ENCODE measurements at places on chromosomes 13 and 19. TPM values are rescaled to one million over a fixed set of nuclear protein-coding genes. Genes with fewer than 3 reads are reported as not detected.

MTUS2 gene
- total RNA-seq = not detected

BCL3 gene
- total RNA-seq = 67.2 TPM

HNRNPUL1 gene
- 264 TPM for total RNA-seq

JAK3 gene
- total RNA-seq = 222 TPM

NANOS3 gene
- 1.5 TPM for total RNA-seq

ATP4B gene
- total RNA-seq = not detected

NLRP9 gene
- not detected for total RNA-seq

LCP1 gene
- total RNA-seq = 758 TPM

ONECUT3 gene
- not detected for total RNA-seq

LIM2 gene
- total RNA-seq = not detected

ACP7 gene
- 0.10 TPM for total RNA-seq

FPR1 gene
- total RNA-seq = not detected

KLK15 gene
- not detected for total RNA-seq

NCR1 gene
- not detected for total RNA-seq

CCDC124 gene
- total RNA-seq = 122 TPM

ZNF582 gene
- total RNA-seq = 1.3 TPM

KLK6 gene
- not detected for total RNA-seq

GADD45B gene
- 132 TPM for total RNA-seq

LYPD4 gene
- total RNA-seq = not detected

ACER1 gene
- total RNA-seq = 0.24 TPM

GRIK5 gene
- 3.9 TPM for total RNA-seq

PSG6 gene
- not detected for total RNA-seq

NKG7 gene
- 376 TPM for total RNA-seq

Data from activated T-helper 1 cell treated with anti-CD3 and anti-CD28 coated beads, Interleukin-12 subunit alpha, Interleukin-12 subunit beta, Interleukin-2, Interleukin-4 antibody, amounts not matched to agents 30 ng/mL and 10 ng/mL and 1 ng/mL, durations not matched to agents 14 hours and 24 hours and 36 hours (primary cell).